ENCODE measurements at places on chromosomes 4 and X.

- DNase-seq = peak; percentile 68
Measured at GRCh38 chr4:7328913-7329638, 105.7 kb downstream of the PSAPL1 start.

- DNase-seq = no peak
Measured at GRCh38 chrX:53729751-53730150, 43.2 kb upstream of the HUWE1 start.

- no peak for DNase-seq
Measured at GRCh38 chr4:81527115-81527514, 55.4 kb upstream of the RASGEF1B start.

- DNase-seq = no peak
Measured at GRCh38 chr4:74503580-74503979, 58.6 kb downstream of the AREG start.
